ENCODE measurements at places on chromosomes 2 and 18. TPM values are rescaled to one million over a fixed set of nuclear protein-coding genes. Genes with fewer than 3 reads are reported as not detected.

CCDC102B gene
- polyA plus RNA-seq = 0.45 TPM

SULT1C4 gene
- 2.4 TPM for polyA plus RNA-seq

ADRA2B gene
- polyA plus RNA-seq = 1.5 TPM

HRH4 gene
- not detected for polyA plus RNA-seq

Data from small intestine (tissue), 16 donors.